NT2/D1 (cell line): ENCODE measurements at places on chromosomes 3 and 15.
A peak's percentile ranks its signal among the peaks of the same experiment; 100 is the strongest.

DNA sequence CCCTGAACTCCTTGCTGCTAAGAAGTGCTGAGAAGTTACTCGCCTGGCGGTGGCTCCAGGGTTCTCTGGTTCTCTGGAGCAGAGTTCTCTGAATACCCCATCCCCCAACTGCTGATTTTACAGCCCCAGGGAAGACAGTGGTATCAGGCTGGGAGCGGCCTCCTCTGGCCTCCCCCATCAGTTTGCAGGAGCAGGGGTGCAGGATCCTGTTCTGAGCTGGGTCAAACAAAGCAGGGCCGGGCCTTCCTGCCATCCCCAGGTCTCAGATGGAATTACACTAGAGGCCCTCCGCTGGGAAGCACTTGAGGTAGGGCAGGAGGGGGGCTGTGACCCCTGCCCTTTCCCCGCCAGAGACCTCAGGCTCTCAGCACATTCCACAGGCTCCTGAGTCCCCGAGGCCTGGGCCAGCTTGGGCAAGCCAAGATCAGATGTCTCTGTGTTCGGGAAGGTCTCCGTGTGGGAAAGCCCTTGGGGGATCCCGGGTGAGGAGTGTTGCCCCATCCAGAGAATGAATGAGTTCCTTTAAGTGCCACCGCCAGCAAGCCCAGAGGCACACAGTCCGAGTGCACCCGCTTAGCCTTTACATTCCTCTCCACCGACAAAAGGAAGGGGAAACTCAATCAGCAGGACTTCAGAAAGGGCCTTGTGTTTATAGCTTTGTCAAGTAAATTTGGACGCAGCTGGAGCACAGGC lies 149.9 kb downstream of the LRRK1 start:
- peak; percentile 100 for DNase-seq

DNA sequence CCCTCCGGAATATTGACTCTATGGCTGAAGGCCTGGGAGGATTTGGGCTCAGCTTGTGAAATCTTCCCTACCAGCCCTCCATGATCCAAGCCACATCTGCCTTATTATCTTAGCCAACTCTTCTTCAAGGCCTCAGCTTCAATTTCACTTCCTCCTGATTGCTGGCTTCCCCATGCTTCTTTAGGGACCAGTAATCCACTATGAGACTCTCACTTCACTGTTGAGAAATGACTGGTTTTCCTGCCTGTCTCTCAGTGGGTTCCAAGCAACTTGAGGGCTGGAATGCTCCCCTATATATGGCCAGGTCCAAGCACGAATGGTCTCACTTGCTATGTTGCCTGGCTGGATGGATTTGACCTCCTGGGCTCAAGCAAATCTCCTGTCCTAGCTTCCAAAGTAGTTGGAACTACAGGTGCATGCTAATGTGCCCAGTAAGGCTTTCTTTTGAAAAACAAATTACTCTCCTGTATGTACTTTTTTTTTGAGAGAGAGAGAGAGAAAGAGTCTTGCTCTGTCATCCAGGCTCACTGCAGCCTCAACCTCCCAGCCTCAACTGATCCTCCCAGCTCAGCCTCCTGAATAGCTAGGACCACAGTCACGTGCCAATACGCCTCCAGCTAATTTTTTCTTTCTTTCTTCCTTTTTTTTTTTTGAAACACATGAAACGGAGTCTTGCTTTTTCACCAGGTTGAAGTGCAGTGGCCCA lies 7.9 kb upstream of the PIK3CB start:
- no peak for DNase-seq

DNA sequence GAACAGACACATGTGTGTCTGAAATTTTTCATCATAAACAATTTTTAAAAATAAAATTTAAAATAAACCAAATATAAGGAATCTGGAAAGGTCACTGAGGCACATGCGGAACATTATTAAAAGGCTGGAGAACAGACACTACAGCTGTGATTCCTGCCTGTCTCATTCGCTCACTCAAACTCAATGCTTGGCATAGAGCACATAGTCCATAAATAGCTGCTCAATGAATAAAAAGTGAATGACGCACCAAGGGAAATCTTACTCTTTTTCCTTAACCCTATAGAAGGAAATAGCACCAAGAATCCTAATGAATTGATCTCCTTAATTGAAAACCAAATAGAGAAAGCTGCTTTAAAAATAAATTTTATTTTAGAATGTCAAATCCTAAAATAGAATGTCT lies 98.4 kb downstream of the FSIP1 start:
- no peak for DNase-seq

- no peak for DNase-seq
Observed at GRCh38 chr3:119550192-119550910, 9.1 kb downstream of the CD80 start.

DNA sequence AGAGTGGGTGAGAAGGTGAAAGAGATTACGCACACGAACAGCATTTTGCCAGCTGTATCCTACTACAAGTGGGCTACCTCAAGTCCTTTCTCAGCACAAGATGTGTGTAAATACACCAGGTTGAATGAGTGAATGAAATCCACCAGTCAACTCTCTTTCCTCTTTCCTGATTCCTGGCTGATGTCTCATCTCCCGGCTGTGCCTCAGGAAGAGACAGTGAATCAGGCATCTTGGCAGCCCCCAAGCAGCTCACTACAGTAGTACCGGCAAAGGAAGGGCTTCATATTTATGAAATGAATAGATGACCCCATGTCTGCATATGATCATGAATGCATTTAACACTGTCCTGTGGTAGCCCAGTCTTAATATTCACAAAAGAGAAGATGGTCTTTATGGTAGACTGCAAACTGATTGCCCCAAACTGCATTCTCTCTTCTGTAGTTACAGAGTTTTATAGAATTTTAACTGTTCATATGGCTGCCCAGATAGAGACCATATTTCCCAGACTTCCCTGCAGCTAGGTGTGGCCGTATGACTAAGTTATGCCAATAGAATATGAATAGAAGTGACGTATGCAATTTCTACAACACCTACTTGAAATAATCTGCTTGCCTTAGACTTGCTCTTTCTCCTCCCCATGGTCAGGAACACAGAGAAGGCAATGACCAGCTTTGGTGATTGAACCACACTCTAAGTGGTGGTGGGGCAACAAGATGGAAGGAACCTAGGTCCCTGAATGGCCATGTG lies 22.7 kb downstream of the MGLL start:
- no peak for DNase-seq

- no peak for DNase-seq
Observed at GRCh38 chr3:87126321-87126720, 100.8 kb upstream of the CHMP2B start.

- DNase-seq = no peak
Observed at GRCh38 chr15:61099020-61099810, 129.9 kb downstream of the RORA start.

GRCh38 chr15:77860071-77860691 lies 217.3 kb downstream of the TBC1D2B start:
- no peak for DNase-seq
